Hypothalamus (tissue), 51 donors: ENCODE measurements at places on chromosomes 5 and 9.
A peak's percentile ranks its signal among the peaks of the same experiment; 100 is the strongest.

- DNase-seq: no peak
Measured at GRCh38 chr5:143573568-143574170, 170.2 kb upstream of the NR3C1 start.

DNA sequence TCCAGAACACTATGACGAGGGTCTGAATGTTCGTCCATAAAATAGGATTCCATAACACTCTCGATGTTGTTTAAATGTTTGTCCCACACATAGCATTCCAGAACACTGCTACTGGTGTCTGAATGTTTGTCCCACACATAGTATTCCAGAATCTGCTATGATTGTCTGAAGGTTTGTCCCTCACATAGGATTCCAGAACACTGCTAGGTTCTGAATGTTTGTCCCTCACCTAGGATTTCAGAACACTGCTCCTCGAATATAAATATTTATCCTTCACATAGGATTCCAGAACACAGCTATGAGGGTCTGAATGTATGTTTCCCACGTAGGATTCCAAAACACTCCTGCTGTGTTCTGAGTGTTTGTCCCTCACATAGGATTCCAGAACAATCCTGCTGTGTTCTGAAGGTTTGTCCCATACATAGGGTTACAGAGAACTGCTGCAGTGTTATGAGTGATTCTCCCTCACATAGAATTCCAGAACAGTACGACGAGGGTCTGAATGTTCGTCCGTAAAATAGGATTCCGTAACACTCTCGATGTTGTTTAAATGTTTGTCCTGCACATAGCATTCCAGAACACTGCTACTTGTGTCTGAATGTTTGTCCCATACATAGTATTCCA lies 215.3 kb downstream of the FOXD4L6 start:
- no peak for DNase-seq

DNA sequence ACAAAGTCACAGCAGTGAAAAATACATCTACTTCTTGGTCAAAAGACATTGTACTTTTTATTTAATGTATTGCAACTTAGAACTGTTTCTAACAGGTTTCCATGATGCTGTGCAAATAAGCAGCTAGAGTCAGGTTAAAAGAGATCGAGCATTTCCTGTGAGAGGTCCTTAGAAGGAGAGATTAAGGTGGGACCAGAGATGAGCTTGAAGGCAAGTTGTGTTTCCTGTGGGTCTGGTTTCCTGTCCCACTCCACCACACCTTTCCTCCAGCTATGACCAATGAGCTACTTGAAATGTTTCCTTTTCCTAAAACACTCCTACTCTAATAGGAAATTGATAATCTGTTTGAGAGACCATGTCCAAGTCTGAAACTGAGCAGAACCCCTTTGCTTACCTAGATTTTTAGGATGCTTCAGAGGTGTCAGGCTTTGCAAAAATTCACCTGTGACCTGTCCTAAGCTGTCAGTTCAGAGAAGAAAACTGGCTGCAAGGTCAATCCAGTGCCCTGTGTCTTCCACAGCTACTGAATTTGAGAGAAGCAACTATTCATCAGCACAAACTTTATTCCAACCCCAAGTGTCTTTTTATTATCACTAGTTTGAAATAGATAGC lies 13.1 kb upstream of the RLN1 start:
- DNase-seq: no peak

- no peak for DNase-seq
Measured at GRCh38 chr5:1669276-1670155, 130.1 kb downstream of the MRPL36 start.

DNA sequence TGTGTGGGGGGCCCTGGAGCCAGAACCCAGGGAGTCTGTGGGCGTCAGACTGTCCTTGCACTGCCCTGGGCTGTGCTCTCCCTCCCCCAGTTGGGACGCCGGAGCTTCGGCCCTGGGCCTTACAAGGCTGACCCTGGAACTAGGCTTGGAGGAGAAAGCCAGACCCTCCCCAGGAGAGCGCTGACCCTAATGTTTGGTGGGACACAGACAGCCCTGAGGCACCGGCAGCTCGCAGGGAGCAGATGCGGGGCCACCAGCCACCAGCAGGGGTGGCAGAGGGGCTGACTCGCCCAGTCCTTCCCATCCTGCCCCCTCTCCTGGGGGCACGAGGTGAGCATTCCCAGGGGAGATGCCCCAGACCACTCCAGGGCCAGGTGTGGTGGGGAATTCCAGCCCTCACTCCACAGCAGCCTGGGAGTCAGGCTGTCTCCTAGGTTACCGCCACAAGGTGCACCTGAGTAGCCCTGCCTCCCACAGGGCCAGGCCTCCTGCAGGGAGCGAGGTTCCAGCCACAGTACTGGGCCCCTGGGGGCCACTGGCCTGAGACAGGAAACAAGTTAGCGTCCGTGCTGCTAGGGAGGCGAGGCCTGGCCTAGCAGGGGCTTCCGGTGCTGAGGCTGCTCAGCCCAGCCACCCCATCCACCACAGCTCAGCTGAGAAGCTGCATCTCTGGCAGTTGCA lies 134.6 kb downstream of the OLFM1 start:
- DNase-seq: no peak

DNA sequence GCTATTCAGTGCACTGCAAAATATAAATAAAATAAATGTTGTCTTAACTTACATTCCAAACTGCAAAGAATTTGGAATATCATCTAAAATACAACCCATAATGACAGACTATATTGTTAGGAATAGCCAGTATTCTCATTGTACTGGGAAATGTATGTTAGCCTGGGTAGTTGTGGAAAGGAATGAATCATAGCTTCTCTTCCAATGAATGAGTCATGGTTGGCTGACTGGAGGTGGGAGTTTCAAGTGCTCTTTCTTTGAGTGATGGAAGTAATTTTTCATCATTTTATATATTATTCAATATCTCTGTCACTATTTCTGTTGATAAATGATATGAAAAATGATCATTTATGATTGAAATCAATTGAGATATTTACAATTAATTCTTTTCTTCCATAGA lies 158.6 kb upstream of the ARRDC3 start:
- no peak for DNase-seq

- DNase-seq: no peak
Measured at GRCh38 chr5:52830650-52831049, 42.9 kb downstream of the ITGA1 start.

GRCh38 chr5:167576126-167576525 lies 715.3 kb upstream of the WWC1 start:
- no peak for DNase-seq

GRCh38 chr9:70668751-70669150 lies 254.3 kb upstream of the KLF9 start:
- DNase-seq: peak; percentile 27

DNA sequence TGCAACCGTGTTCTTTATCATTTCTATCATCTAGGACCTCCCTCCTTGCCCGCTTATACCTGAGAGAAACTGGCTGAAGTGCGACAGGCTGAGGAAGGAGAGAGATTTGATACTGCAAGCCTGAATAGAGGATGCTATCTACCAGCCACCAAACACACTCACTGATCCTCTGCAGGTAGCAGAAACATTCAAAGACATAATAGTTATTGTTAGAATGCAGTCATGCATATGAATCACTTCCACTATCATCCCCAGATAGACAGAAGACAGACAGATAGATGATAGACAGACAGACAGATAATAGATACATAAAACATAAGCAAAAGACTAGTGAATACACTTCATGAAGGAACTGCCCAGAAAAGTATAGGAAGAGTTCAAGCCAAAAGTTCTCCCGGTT lies 32.9 kb downstream of the FAM81B start:
- no peak for DNase-seq

DNA sequence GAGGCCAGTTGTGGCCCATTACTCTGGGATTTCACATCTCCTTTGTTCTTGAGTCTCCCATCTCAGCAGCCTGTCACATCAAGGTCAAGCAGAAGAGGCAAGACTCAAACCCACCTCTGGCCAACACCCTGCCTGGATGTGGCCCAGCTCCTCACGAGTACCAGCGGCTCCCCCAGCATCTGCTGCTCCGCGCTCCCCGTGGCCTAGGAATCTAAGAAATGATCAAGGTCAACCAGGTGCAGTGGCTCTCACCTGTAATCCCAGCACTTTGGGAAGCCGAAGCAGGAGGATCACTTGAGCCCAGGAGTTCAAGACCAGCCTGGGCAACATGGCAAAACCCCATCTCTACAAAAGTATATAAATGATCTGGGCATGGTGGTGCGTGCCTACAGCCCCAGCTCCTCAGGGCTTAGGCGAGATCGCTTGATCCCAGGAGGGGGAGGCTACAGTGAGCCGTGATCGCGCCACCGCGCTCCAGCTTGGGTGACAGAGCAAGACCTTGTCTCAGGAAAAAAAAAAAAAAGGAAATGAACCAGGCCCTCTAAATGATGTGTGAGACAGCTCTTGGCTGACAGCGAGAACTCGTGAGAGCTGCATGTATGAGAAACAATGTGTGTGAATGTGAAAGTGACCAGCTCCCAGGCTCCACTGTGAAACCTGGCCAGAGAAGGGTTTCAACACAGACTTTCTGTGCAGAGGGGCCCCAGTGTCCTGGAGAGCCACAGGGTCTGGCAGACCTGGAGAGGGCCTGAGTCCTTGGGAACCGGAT lies 61.6 kb upstream of the ANGPTL2 start:
- DNase-seq: peak; percentile 21

GRCh38 chr5:107418902-107419301 lies 251.8 kb downstream of the EFNA5 start:
- no peak for DNase-seq

GRCh38 chr5:134127376-134127861 lies 12.9 kb downstream of the TCF7 start:
- DNase-seq: no peak

DNA sequence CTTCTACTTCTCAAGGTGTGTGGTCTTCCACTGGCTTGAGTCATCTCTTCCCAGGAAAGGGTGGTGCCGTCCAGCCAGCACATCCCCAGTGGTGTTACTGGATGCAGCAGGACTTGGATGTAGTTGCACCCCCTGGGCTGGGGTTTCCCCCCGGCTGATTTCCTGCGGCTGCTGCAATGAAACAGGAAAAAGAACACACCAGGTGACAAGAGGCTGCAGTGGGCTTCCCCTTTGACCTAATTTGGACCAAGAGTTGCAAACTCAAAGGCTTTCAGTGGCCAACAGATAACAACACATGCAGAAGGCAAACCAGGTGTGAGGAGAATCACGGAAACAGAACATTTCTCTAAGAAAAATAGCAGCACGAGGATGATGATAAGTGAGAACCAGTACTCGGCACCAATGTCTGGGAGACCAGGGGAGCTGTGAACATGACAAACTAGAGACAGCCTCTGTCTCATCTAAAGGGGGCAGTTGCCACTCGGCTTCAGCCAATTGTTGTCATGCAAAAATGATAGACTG lies 83.7 kb downstream of the PDE6A start:
- no peak for DNase-seq

- DNase-seq: no peak
Measured at GRCh38 chr5:140178086-140178410, 3.1 kb downstream of the CYSTM1 start.

- no peak for DNase-seq
Measured at GRCh38 chr5:4643190-4643589, 496.9 kb upstream of the ADAMTS16 start.

DNA sequence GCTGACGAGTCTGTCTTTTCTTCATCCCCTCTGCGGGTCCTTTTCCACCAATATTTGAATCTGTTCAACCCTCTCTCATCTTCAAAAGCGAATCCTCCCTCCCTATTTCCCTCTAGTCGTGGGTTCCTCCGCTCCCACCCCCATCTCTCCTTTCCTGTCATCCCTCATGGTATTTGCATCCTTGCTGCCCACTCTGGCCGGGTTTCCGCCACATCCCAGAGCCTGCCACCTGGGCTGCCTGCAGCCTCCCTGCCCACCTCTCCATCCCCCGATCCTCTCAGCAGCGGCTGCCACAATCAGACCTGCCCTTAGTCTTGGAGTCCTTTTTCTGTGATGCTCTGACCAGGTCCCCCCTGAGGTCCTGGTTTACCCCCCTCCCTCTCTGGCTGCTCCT lies 44.9 kb downstream of the JADE2 start:
- DNase-seq: no peak

DNA sequence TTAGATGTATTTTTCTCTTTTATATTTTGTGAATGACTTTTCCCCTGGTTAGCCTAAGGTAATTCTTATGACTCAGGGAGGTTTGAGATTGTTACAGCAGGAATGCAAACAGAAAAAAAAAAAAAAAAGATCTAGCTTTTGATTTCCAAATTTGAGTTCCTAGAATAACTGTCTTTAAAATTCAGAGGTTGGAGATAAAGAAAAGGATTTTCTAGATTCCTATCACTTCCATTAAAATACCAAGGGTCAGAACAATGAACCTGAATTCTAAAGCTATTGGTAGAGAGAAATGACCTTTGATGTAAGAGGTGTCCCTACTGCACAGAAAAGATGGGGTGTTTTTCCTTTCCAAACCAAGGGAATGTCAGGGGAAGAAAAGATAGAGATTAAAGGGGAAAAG lies 262.5 kb downstream of the DOCK8 start:
- DNase-seq: no peak

- DNase-seq: no peak
Measured at GRCh38 chr9:33014665-33015014, 10.4 kb upstream of the DNAJA1 start.

GRCh38 chr5:173187054-173187743 lies 42.9 kb downstream of the BNIP1 start:
- no peak for DNase-seq

DNA sequence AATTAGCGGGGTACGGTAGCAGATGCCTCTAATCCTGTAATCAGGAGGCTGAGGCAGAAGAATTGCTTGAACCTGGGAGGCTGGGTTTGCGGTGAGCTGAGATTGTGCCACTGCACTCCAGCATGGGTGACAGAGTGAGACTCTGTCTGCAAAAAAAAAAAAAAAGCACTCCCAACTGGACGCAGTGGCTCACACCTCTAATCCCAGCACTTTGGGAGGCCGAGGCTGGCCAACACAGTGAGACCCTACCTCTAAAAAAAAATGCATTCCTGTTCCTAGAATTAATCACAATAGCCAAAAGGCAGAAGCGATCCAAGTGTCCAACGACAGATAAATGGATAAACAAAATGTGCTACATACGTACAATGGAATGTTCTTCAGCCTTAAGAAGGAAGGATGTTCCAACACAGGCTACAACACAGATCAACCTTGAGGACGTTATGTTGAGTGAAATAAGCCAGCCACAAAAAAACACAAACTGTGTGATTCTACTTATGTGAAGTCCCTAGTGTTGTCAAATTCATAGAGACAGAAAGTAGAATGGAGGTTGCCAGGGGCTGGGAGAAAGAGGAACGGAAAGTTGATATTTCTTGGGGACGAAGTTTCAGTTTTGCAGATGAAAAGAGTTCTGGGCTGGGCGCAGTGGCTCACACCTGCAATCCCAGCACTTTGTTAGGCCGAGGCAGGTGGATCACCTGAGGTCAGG lies 13.8 kb downstream of the FAM78A start:
- DNase-seq: no peak
